ENCODE measurements at places on chromosomes 7 and 10. TPM values are rescaled to one million over a fixed set of nuclear protein-coding genes. Genes with fewer than 3 reads are reported as not detected.
A peak's percentile ranks its signal among the peaks of the same experiment; 100 is the strongest.

HACD1 gene
- total RNA-seq = 1.6 TPM

SPDYE9 gene
- total RNA-seq = not detected

POLR2J2 gene
- total RNA-seq = 34.1 TPM

SPDYE2 gene
- not detected for total RNA-seq

PCDH15 gene
- not detected for total RNA-seq

PROSER2 gene
- total RNA-seq = 1.6 TPM

AGMO gene
- not detected for total RNA-seq

CYP3A5 gene
- 0.15 TPM for total RNA-seq

NODAL gene
- total RNA-seq = not detected

CDHR1 gene
- 0.11 TPM for total RNA-seq

CNTNAP2 gene
- total RNA-seq = not detected

DNA sequence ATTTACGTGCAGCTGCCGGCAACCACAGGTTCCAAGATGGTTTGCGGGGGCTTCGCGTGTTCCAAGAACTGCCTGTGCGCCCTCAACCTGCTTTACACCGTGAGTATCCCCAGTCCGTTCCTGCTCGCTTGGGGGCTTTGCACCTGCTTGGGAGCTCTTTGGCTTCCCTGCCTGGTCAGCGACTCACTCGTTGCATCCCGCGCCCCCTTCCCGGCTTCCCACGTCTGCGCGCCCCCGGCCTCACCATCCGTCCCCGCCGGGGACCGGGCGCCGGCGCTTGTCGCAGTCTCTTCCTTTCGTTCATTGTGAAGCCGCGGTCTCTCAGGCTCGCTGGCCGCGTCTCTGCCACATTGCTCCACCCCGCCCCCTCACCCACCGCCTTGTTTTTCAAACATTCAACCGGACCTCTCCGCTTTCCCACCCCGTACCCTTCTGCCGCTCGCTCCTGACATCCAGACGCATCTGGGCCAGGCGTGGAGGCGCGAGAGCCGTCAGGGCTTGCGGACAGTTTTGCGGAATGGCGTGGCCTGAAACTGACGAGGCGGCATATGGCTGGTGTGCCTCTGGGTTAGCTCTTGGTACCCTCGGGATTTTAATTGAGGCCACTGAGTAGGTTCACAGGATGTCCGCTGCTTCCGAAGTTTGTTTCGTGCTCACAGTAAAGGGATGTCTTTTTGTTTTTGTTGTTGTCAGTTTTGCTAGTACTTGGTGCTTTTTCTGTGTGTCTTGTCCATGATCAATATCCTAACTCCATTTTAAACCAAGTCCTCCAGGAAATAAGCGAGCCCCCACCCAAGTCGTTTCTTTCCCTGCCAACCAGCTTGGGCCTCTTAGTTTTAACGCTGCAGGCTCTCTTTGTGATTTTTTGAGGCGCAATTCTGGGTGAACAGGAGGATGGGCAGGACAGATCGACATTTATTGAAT is 639 bp downstream of the TSPAN13 start:
- ATAC-seq = peak; percentile 27

DNA sequence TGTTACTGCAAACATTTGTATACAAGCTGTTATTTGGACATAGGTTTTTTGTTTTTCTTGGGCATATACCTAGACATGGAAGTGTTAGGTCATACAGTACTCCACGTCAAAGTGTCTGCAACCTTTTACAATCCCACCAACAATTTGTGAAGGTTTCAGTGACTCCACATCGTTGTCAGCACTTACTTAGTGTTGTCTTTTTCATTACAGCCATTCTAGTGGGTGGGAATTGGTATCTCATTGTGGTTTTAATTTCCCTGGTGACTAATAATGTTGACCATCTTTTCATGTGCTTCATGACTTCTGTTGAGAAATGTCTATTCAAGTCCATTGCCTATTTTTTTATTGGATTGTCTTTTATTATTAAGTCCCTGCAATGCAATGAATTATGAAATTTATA is 95.0 kb downstream of the UBE3C start:
- ATAC-seq = peak; percentile 26

- no peak for ATAC-seq
Observed at GRCh38 chr10:75065076-75065475, 46.4 kb upstream of the SAMD8 start.

GRCh38 chr10:114470956-114471905 is 66.9 kb upstream of the AFAP1L2 start:
- peak; percentile 87 for ATAC-seq

DNA sequence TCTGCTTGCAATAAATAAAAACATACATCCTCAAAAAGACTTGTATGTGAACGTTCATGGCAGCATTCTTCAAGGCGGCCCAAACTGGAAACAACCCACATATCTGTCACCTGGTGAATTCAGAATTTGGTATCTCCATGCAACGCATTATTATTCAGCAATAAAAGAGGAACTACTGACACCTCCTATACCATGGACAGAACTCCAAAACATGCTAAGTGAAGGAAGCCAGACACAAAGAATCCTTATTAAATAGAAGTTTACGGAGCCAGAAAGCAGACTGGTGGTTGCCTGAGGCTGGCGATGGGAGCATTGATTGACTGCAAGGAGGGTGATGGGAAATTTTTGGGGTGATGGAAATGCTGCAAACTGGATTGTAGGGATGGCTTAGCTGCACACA is 530.8 kb upstream of the DPP6 start:
- ATAC-seq = no peak

DNA sequence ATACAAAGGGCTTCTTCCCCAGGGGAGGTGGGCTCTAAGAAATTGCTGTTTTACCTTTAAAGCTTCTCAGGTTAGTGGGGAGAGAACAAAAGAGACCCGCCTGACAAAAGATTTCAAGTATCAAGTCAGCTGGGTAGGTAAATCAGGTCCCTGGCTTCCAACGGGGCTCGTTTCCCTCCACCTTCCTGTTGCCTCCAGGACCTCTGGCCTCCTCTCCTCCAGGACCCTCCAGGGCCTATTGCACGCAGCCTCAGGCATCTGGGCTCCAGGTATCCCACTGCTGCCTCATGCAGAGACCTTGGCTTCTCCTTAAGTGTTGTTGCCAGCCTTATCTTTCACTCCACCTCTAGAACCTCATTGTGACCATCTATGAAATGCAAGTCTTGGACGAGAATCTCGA is 2.9 kb downstream of the BNIP3 start:
- no peak for ATAC-seq

- peak; percentile 63 for ATAC-seq
Observed at GRCh38 chr10:11232222-11232961, 214.7 kb downstream of the CELF2 start.

DNA sequence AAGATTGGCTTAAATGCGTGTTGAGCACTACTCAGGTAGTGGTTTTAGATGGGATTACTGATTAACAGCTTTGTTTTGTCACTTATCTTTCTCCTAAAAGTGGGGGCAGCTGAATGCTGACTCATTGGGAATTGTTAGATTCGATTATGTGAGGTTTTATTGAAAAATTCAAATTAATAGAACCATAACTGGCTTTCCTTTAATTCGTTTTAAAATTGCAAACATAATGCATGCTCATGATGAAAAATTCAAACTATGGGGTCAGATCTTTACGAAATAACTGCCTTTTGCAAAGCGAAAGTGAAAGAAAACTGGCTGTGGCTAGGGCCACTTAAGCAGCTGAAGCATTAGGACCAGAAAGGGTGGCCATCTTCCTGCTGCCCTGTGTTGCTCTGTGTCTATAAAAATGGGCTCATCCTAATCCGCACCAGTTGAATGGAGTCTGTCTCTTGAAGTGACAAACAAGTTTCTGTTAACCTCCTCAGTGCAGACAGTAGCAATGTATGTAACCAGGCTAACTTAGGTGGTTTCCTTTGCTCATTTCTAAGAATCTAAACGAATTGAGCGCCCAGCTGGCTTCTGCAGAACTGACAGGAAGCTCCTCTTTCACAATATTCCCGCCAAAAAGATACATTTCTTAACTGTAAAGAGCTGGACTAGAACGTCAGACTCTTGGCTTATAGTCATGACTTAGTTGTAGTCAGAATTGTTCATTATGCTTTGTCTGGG is 27.8 kb downstream of the DENND10 start:
- peak; percentile 65 for ATAC-seq

- no peak for ATAC-seq
Observed at GRCh38 chr10:12526311-12526710, 177.0 kb downstream of the CAMK1D start.

GRCh38 chr7:23970193-23970592 is 260.2 kb downstream of the STK31 start:
- no peak for ATAC-seq

DNA sequence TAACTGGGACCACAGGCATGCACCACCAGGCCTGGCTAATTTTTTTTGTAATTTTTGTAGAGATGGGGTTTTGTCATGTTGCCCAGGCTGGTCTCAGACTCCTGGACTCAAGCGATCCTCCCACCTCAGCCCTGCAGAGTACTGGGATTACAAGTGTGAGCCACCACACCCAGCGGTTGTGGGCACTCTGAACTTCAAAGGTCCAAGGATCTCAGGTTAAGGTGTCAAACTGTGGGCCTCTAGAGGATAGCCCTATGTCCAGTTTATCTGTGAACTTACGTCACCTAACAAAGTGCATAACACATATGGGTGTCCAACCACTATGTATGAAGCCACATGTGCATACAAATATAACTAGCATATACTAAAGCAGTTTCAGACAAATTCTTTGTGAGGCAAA is 3.2 kb upstream of the IL2RA start:
- peak; percentile 19 for ATAC-seq

GRCh38 chr7:112225006-112225405 is 18.5 kb downstream of the ZNF277 start:
- ATAC-seq = no peak

GRCh38 chr10:115129752-115130151 is 36.6 kb downstream of the ATRNL1 start:
- no peak for ATAC-seq

GRCh38 chr10:15395935-15396334 is 24.8 kb upstream of the FAM171A1 start:
- no peak for ATAC-seq

- ATAC-seq = no peak
Observed at GRCh38 chr7:94294471-94295131, 100.1 kb upstream of the COL1A2 start.

GRCh38 chr7:142104550-142105527 is 6.7 kb upstream of the MGAM2 start:
- ATAC-seq = no peak

- ATAC-seq = no peak
Observed at GRCh38 chr7:145957160-145957890, 159.3 kb upstream of the CNTNAP2 start.

- ATAC-seq = no peak
Observed at GRCh38 chr7:5455581-5456219, 32.1 kb upstream of the TNRC18 start.

GRCh38 chr10:80176526-80176925 is 28.8 kb downstream of the ANXA11 start:
- no peak for ATAC-seq

DNA sequence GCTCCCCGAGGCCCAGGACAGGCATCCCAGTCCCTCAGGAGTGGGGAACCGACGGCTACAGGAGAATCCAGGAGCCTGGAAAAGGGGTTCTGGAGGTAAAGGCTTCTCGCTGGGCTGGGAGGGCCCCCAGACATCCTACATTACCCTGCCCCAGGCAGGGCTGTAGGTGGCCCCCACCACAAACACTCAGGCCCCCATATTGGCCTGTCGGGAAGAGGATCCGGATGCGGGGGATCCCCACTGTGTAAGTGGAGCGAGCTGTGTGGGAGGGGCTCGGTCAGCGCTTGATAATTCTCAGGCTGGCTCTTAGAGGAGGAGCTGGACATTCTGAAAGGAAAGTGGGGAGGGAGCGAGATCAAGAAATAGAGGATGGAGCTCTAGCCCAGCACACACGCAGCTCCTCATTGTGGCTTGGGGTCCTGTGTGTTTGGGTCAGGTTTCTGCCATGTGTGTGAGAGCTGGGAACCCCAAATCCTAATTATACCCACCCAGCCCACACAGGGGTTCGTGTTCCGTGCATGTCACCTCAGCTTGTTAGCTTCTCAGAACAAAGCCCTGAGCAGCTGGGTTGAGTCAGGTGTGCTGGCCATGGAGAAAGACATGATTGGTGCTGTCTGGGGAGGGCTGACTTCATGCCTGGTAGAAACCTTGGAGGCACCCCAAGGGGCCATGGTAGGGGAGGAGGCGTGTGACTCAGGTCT is 49.4 kb downstream of the ZNF467 start:
- no peak for ATAC-seq

DNA sequence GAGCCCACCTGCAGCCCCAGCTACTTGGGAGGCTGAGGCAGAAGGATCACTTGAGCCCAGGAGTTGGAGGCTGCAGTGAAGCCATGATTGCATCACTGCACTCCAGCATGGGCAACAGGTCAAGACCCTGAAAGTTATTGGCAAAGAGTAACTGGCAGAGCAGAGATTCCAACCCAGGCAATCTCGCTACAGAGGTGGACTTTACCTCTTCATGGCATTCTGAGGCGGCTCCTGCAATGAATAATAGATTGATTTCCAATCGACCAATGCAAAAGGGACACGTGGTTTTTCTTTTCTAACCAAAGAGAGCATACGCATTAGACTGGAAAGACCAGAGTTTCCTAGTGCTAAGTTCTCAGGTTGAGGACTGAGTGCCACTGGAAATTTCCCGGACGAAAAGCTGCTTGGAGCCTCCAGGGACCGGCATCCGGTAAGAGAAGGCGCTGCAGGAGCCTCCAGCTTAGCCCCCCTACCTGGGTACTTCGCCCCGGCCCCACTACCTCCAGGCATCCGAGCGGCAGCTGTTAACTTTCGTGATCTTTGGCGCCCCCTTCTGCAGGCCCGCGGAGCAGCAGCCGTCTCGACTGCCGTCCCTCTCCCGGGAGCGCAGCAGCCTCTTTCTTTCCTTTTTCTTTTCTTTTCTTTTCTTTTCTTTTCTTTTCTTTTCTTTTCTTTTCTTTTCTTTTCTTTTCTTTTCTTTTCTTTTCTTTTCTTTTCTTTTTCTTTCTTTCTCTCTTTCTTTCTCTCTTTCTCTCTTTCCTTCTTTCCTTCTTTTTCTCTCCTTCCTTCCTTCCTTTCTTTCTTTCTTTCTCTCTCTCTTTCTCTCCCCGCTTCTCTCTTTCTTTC is 4.1 kb downstream of the MBLAC1 start:
- ATAC-seq = no peak

- ATAC-seq = no peak
Observed at GRCh38 chr7:139396323-139396951, 36.7 kb downstream of the LUC7L2 start.

- no peak for ATAC-seq
Observed at GRCh38 chr10:121433965-121434364, 164.3 kb downstream of the FGFR2 start.

GRCh38 chr7:83593921-83594475 is 54.9 kb downstream of the SEMA3E start:
- no peak for ATAC-seq

- ATAC-seq = no peak
Observed at GRCh38 chr10:83605783-83606630, 533.3 kb upstream of the GHITM start.

- no peak for ATAC-seq
Observed at GRCh38 chr7:5334671-5335070, 51.9 kb downstream of the SLC29A4 start.

DNA sequence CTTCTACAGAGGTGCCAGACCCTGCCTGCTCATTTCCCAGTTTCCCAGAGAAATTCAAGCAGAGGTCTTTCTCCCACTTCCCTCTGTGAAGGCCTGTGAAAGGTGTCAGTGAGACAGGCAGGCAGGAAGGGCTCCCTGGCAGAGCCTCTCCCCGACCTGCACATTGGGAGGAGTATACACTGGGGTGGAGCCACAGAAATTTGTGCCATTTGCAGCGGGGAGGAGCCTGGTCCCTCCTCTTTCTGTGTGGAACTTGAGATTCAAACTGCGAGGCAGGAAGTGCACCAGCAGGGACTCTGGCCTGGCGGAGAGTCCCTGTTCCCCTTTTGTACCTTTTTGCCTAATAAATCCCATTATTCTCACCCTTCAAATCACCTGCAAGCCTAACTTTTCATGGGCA is 54.6 kb upstream of the OPN4 start:
- ATAC-seq = peak; percentile 59

GRCh38 chr7:112596260-112596659 is 115.5 kb downstream of the LSMEM1 start:
- no peak for ATAC-seq

Data from activated T-helper 17 cell treated with anti-CD3 and anti-CD28 coated beads, Interleukin-2, amount 50 U/mL, for 72 hours (primary cell).